Posterior vena cava (tissue), 2 donors: ENCODE measurements at places on chromosomes 7 and 10.

GRCh38 chr7:12870219-12870618 lies 182.8 kb downstream of the ARL4A start:
- DNase-seq, result no peak

- DNase-seq, result no peak
Observed at GRCh38 chr10:28046579-28046978, 47.7 kb upstream of the ODAD2 start.

- DNase-seq, result no peak
Observed at GRCh38 chr10:93604146-93604545, 3.1 kb upstream of the RBP4 start.

GRCh38 chr10:58010073-58010702 lies 257.5 kb downstream of the IPMK start:
- DNase-seq, result no peak

GRCh38 chr7:33050535-33051318 lies 11.8 kb downstream of the NT5C3A start:
- DNase-seq, result no peak

- no peak for DNase-seq
Observed at GRCh38 chr10:96292971-96293920, 11.0 kb upstream of the DNTT start.

- DNase-seq, result no peak
Observed at GRCh38 chr10:18501629-18502028, 149.8 kb downstream of the NSUN6 start.

DNA sequence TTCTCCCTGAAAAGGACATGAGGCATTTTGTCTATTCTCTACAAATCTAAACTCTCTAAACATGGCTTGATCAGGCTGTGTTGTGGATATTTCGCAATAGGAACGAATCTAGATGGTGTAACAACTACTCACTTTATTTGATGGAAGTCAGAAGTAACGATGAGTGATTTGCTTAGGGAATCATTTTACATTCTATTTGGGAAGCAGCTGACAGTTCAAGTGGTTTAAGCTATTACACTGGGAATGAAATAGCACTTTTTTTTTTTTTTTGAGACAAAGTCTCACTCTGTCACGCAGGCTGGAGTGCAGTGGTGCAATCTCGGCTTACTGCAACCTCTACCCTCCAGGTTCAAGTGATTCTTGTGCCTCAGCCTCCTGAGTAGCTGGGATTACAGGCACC lies 44.1 kb downstream of the NPY start:
- no peak for DNase-seq

GRCh38 chr10:20981419-20981953 lies 84.4 kb upstream of the NEBL start:
- no peak for DNase-seq

DNA sequence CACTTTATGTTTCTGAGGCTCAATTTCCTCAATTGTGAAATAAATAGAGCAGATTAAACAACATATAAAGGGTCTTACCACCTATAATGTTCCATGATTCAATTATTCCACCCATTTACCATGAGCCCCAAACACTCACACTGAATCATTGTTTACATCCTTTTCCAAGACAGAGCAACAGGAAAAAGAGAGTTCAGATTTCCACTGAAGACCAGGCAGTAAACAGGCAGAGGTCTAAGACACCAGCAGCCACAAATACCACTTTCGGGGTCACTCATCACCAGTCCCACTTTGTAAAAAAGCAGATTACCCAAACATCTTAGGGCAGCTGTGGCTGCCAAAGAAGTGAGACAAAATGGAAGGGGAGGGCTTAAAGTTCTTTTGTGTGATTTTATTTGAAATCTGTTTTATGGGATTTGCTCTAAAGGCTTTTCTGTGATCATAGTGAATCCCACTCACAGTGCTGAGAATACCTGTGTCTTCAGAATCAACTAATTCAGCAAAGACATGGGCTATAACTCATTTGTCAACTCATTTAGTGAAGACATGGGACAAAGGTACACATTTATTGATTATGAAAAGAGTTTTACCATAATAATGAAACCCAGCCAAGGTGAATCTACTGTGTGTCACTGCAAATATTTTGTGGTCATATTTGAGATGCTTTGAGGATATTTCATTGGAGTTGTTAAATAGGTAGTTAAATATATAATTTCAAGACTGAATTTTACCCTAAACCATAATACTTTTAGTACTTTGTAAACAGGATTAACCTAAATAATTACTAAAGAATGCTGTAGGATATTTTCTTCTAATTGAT lies 24.8 kb upstream of the DLD start:
- DNase-seq, result no peak

DNA sequence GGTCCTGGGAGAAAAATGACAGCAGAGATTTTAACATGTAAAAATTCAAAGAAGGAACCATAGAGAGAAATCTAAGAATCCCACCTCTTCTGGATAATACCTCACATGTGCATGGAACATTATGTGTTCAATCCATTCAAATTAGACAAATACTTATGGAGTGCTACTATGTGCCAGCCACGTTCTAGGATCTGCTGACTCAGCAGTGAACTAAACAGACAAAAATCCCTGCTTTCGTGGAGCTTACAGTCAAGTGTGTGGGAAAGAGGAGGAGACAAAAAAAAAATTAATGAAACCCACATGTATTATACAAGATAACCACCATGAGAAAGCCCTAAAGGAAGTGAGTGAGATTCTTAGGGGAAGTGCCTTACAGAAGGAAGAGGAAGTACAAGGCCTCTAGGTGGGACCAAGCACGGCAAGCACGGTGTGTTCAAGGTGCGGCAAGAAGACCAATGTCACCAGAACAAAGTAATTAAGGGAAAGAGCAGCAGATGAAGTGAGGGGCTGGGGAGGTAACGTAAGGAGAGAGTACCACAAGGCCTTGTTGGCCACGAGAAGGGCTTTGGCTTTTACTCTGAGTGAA lies 71.0 kb downstream of the SLC25A13 start:
- no peak for DNase-seq

GRCh38 chr7:115701141-115701540 lies 329.4 kb downstream of the TFEC start:
- DNase-seq, result no peak

DNA sequence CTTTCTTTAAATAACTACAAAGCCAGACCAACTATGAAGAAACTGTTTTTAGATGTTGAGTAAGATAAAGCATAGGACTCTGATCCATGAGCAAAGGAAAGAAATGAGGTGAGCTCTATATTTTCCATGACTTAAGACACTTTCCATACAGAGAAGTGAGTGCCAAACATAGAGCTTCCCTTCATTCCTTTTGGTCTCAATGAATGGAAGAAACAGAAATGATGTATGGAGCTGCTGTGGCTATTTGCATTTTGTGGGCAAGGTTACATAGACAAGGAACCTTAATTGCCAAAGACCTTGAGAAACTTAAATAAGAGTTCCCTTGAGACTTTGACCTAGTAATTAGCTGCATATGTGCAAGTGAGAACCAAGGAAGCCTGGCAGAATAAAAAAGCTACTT lies 1152.2 kb downstream of the XPNPEP1 start:
- no peak for DNase-seq

- DNase-seq, result no peak
Observed at GRCh38 chr10:44564790-44565189, 179.9 kb upstream of the CXCL12 start.

DNA sequence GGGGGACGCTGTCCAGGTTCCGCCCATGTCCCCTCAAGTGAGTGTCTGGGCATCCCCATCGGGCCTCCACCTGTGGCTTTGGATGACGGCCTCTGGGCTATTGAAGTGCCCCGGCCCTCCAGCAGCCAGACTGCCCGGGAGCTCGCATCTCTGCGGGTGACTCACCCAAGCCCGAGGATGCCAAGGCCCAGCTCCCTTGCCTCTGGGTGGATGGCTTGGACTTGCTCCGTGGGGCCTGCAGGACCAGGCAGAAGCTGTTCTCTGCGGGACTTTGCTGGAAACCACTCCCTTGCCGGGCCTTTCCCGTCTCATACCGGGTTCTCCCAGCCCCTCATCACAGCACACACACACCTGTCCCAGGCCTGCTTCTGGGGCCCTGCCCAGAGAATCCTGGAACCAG lies 22.4 kb downstream of the DPYSL4 start:
- DNase-seq, result no peak

GRCh38 chr10:21510241-21511094 lies 15.0 kb downstream of the SKIDA1 start:
- DNase-seq, result no peak

DNA sequence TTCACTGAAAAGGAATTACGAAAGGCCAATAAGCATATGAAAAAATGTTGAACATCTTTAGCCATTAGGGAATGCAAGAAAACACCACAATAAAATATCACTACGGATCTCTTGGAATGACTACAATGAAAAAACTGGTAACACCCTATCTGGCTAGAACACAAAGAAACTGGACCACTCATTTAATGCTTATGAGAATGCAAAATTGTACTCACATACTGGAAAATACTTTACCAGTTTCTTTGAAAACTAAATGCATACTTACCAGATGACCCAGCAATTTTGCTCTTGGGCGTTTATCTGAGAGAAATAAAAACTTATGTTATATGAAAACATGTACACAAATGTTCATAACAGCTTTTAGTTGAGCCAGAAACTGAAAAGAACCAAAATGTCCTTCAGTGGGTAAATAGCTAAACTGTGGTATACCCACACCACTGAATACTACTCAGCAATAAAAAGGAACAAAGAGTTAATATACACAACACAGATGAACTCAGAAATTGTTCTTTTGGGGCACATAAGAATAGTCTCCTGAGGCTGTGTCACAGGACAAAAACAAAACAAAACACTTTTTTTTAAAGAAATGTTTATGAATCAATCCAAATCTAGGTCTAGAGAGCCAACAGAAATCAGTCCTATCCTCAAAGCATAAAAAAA lies 23.5 kb downstream of the CNOT4 start:
- DNase-seq, result no peak

DNA sequence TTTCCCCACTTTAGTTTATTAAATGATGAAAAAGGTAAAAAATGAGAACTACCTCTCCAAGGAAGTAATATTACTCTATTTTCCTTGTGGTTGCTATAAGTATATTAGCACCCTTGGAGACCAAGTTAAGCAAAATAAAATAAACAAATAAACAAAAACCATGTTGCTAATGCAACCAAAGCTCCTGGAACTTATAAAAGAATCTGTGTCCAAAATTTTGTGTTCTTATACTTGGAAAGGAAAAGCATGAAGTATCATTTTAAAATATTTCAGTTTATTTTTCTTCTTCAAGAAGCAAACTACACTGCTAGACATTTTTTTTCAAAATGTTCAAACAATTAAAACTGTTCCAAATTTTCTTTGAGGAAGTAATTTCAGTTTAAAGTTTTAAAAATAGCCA lies 441.9 kb upstream of the LRRTM3 start:
- DNase-seq, result no peak
